Stimulated activated naive B cell treated with anti-CD40 and anti-IgM and Interleukin-4, amounts not matched to agents 10 μg/mL and 1 μg/mL and 100 μg/mL, for 72 hours (primary cell): ENCODE measurements at places on chromosomes 13 and 19.

DNA sequence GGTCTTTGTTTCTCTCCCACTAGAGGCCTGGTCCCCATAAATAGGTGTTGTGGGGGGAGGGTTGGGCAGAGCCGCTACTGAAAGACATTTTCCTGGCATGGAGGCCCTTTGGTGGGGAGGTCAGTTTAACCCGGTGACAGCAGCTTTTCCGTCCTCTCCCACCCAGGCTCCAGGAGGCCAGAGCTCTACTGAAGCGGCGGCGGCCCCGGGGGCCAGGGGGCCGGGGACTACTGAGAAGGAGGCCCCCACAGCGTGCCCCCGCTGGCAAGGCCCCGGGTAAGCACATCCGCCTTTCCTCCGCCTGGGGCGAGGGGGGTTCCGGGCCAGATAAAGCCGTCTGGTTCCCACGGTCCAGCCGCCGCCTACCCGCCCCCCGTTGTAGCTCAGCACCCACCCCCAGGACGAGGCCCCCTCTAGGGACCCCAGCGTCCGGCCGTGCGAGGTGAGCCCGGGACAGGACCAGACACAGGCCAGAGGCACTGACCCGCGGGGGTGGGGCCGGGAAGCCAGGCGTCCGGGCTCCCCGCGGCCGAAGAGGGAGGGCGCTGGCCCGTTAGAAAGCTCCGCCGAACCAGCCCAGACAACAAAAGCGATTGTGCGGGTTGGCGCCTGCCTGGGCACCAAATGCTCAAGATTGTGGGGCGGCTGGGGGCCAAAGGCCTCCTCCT, 1.1 kb upstream of the LTBP4 start:
- no peak for DNase-seq

GRCh38 chr19:32816555-32817099, 52.9 kb downstream of the SLC7A9 start:
- DNase-seq, result no peak

- no peak for DNase-seq
Observed at GRCh38 chr13:86757236-86757978, 913.8 kb upstream of the SLITRK5 start.

DNA sequence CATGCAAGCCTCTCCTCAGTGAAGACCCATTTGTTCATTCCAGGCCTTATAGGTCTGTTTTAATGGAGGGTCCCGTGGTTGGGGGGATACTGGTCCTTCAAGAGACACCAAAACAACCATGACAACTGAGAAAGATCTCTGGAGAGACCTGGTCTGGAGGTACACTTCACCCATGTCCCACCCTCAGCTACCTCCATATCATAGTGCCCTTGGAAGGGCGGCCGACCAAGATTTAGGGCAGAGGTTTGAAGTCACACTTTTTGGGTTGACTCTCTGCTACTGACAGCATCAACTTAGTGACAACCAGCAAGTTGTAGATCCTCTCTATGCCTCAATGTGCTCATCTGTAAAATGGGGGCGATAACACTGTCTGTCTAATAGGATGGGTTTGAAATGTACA, 177.3 kb downstream of the TSHZ3 start:
- DNase-seq, result no peak

DNA sequence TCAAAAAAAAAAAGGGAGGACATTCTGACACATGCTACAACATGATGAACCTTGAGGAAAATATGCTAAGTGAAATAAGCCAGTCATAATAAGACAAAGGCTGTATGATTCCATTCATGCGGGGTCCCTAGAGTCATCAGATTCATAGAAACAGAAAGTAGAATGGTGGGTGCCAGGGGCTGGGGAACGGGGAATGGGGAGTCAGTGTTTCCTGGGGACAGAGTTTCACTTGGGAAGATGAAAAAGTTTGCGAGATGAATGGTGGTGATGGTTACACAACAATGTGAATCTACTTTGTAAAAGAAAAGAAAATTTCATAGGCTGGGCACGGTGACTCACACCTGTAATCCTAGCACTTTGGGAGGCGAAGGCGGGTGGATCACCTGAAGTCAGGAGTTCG, 6.1 kb upstream of the CLEC4G start:
- no peak for DNase-seq

- no peak for DNase-seq
Observed at GRCh38 chr19:30570194-30570593, 198.0 kb downstream of the ZNF536 start.

DNA sequence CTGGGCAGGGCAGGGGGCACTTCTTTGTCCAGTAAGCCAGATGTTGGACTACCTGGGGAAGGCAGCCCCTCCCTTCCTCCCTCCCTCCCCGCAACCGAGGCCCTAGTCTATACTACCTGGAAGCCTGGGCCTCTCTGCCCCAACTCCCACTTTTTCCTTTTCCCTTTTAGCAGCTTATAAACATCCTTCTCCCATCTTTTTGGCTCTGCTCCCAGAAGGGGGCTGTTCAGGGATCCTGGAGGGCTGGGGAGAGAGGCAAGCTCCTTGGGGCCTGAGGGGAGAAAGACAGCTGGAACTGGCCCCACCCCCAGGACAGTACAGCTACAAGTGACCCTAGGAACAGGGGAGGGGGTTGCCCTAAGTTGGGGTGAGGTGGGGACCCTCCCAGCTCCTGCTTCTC, 44.9 kb downstream of the LYL1 start:
- DNase-seq, result no peak

- no peak for DNase-seq
Observed at GRCh38 chr19:42553292-42554045, 25.2 kb upstream of the CEACAM1 start.

DNA sequence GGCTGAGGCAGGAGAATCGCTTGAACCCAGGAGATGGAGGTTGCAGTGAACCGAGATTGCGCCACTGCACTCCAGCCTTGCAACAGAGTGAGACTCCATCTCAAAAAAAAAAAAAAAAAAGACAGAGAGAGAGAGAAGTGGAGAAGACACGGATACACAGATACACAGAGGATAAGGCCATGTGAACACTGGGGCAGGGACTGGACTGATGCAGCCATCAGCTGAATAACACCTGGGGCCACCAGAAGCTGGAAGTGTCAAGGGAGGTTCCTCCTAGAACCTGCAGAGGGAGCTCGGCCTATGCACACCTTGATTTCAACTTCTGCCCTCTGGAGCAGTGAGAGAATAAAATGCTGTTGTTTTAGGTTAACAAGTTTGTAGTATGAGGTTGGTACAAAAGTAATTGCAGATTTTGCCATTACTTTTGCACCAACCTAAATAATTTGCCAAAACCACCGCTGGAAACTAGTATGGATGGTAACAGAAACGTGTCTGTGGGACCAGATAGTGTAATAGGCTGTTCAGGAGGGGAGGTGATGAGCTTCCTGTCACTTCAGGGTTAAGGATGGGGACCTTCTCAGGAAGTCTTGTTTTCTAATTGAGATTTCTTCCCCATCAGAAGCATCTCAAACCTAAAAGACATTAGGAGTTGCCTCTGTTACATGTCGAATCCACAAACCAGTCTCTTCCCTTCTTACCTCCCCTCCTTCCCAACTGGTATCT, 36.4 kb upstream of the IGSF23 start:
- DNase-seq, result no peak

DNA sequence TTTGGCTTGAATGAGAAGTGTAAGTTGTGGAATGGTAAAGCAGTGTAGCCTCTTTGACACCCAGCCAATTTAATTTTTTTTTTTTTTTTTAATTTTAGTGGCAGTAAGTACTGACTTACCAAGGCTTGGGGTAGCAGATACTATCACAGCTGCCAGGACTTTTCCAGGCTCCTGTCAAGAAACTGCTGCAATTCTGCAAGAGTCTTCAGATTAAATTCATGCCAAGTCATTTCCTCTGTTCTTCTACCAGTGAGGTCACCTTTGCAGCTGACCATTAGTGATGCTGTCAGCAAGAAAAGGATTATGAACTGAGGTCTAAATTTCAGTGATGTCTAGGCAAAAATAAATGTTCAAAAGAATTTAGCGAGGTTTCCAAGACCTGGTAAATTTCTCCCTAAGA, 91.2 kb downstream of the GGACT start:
- DNase-seq, result no peak

DNA sequence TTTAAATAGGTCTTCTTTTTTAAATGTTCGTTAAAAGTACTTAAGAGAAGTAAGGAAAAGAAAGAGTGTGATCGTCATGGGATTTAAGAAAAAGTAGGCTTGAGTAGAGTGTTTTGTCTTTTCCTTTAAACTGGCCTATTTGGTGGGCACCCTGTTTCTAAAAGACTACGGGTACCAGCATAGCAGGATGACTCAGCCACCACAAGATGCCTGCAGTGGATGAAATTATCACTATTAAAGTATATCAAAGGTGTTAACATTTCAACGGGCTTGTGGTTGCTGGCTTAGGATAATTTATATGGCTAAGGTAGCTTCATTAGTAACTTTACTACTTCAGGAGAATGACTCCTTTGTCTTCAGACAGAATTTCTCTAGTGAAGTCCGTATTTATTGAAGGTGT, 112.6 kb downstream of the STARD13 start:
- no peak for DNase-seq

DNA sequence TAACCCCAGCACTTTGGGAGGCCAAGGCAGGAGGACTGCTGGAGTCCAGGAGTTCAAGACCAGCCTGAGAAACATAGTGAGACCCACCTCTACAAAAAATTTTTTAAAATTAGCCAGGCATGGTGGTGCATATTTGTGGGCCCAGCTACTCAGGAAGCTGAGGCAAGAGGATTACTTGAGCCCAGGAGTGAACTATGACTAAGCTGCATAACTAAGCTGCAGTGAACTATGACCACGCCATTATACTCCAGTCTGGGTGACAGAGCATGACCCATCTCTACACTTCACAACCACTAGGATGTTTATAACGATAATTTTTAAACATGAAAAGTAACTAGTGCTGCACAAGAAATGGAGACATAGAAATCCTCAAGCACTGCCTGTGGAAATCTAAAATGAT, 352.7 kb upstream of the SGCG start:
- DNase-seq, result no peak

- DNase-seq, result peak; percentile 10
Observed at GRCh38 chr13:46831588-46832194, 34.7 kb upstream of the ESD start.

- DNase-seq, result no peak
Observed at GRCh38 chr19:47013041-47013517, 6.6 kb upstream of the NPAS1 start.

DNA sequence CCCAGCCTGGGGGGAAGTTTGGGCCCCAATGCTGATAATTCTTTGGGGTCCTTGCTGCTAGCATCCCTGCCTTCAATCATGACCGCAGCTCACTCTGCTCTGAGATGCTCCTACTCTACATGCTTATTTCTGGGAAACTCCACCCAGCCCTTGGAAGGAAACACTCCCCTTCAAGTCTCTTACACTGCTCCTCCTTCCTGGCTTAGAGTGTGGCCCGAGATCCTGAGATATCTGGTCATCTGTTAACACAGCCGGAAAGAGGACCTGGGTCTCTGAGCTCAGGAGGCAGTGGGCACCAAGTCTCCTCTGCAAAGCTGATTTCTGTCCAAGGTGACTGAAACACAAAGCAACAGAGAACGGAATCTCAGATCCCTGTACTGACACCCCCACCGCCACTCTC, 33.0 kb downstream of the CYP4F2 start:
- DNase-seq, result no peak

DNA sequence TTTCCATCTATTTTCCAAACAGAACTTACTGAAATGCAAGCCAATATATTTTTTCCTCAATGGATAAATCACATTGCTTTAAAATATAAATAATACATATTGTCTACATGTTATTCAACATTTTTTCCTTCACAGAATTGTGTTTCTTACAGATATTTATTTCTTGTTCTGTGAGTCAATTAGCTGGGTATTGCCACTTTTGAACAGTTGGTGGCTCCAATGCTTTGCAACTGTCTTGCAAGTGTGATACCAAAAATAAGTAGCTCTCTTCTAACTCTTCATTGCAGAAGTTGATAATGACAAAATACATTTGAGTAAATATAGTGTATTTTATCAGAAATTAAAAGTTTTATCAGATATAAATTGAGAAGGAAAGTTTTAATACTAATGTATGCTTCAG, 17.1 kb upstream of the GPC5 start:
- DNase-seq, result no peak

GRCh38 chr13:73138638-73139491, 80.1 kb downstream of the KLF5 start:
- DNase-seq, result no peak

DNA sequence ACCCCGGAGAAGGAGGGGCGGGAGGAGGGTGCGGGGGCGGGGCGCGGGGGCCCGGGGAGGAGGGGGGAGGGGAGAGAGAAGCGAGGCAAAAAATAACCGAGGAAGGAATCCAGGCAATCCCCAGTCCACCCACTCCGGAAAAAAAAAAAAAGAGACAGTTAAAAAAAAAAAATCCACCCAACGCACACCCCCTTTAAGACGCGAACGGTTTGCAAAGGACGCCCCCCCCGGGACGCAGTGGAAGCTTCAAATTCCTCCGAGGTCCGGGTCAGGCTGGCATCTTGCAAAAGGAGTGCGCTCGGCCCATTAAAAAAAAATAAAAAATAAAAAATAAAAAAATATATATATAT, at the start of gene CACNA1A:
CACNA1A (minus strand) TSS at position 9 of the 350 bp plus-strand sequence. CDS start 255 bp downstream, outside the sequence.
- no peak for DNase-seq

- no peak for DNase-seq
Observed at GRCh38 chr19:39248806-39249205, at the start of gene IFNL4. Gene IFNL4 (minus strand): TSS chr19:39248856.

DNA sequence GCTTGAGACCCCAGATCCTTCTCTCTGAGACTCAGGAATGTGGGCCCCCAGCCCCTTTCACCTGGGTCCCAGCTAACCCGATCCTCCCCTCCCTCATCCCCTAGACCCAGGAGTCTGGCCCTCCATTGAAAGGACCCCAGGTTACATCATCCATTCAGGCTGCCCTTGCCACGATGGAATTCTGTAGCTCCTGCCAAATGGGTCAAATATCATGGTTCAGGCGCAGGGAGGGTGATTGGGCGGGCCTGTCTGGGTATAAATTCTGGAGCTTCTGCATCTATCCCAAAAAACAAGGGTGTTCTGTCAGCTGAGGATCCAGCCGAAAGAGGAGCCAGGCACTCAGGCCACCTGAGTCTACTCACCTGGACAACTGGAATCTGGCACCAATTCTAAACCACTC, 463 bp downstream of the FGF21 start:
- DNase-seq, result no peak

- no peak for DNase-seq
Observed at GRCh38 chr19:19049406-19049805, 14.4 kb upstream of the SLC25A42 start.

DNA sequence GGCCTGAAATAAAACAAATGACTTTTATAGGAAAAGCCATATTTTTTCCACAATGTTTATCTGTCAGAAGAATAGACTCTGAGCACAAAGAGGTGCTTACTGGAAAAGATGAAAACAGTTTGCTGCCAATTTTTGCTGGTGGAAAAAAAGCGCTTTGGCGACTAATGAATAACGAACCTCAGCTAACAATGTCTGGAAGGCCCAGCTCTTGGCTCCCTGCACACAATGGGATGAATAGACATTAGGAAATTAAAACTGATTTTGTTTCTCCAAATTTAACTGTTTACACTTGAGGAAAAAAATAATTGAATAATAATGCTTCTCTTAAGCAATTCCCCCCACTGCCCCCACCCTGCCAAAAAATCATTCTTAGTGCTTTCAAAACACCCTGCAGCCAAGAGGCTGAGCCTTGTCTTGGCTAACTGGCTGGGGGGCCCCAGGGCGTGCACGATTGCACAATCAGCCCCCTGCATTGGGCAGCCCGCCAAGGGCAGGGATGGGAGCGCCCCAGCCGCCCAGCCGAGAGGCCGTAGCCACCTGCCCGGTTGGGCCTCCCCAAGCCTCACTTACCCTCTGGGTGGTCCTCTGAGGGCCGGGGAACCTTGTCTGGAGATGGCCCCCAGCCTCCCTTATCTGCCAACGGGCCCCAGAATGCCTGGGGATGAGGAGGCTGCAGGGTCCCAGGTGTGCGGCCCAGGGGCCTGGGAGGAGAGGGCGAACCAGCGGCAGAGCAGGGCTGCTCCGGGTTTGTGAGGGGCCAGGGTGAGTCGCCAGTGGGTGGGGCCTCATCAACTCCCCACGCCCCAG, 16.8 kb downstream of the CEBPG start:
- DNase-seq, result no peak
